T-helper 9 cell (primary cell): ENCODE measurements at places on chromosomes 12 and 14.

DNA sequence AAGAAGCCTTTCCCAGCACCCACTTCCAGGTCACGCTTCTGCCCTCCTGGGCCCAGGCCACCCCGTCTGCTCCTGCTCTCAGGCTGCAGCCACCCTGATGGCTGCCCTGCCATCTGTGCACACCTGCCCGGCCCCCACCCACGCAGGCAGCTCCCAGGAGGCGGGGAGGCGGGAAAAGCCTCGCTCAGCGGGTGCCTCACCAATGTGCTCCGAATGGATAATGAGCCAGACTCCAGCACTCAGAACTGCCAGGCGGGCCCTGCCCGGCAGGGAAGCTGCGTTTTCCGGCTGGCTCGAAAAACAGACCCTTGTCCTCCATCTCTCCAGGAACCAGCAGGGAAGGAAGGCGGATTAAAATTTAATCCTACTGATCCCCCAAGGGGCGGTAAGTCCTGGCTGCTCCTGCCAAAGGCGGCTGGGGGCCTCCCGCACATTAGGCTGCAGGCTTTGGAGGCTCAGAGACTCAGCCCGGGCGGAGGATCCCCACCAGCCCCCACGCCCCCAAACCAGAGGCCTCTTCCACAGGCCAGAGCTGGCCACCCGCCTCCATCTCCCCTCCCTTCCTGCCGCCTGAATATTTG, 104.0 kb downstream of the NCOR2 start:
- no peak for DNase-seq

DNA sequence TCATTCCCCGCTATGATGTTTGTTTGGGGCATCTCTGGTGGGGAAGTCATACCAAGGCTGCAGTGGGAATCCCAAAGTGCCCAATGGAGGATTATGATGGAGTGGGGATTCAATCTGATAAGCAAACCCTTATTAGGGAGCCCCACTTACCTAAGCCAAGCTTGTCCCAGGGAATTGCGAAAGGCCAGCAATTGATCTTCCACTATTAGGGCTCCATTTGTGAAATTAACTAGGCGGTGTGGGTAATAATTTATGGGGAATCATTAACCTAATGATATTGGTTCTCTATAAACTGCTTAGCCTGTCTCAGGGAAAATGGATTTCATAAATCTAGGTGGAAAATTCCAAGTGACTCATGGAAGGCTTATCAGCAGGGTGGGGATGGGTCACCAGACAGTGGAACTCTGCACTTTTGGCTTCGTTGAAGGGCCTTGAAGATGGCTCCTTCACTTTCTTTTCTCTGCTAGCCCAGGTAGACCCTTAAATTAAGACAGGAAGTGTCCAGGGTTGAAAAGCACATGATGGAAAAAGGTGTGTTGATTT, 113.0 kb upstream of the WSCD2 start:
- no peak for DNase-seq

- DNase-seq: no peak
These were observed 640 bp downstream of the ARMH4 start for GRCh38 chr14:58151133-58152013.

DNA sequence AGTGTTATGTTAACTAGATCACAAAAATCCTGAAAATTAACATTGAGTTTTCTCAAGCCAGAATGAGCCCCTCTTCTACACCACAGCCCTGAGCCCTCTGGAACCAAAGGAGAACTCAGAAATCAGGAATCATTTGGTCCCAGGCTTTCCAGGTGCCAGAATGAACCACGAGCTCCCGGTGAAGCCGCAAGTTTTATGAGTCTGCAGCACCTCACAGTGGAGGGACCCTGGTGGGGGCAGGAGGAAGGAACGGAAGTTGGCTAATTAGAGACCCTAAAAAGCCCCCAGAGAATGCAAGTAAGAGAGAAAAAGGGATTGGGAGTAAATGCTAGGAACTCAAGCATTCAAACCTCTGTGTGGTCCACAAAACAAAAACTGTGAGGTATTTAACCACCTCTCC, 52.9 kb upstream of the BCL2L14 start:
- DNase-seq: no peak

DNA sequence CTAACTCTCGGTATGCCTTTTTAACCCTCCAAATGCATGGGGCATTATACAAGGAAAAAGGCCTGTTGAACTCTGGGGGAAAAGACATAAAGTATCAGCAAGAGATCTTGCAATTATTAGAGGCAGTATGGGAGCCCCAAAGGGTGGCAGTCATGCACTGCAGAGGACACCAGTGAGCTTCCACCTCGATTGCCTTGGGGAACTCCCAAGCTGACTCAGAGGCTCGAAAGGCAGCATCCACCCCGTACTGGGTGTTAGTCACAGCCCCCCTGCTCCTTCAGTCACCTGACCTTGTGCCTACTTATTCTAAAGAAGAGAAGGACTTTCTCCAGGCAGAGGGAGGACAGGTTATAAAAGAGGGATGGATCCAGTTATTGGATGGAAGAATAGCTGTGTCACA, 781.4 kb upstream of the TMEM132C start:
- no peak for DNase-seq

GRCh38 chr12:65881965-65882413, 57.7 kb downstream of the HMGA2 start:
- no peak for DNase-seq

GRCh38 chr14:72883961-72884360, 9.9 kb downstream of the DPF3 start:
- DNase-seq: no peak

- DNase-seq: no peak
These were observed 24.0 kb upstream of the TMED10 start for GRCh38 chr14:75200451-75200850.

GRCh38 chr12:42385326-42385841, 59.4 kb downstream of the PPHLN1 start:
- DNase-seq: no peak

- no peak for DNase-seq
These were observed 23.3 kb downstream of the BTBD7 start for GRCh38 chr14:93309427-93309966.
